Caco-2 (cell line): ENCODE measurements at places on chromosomes 3 and 15. TPM values are rescaled to one million over a fixed set of nuclear protein-coding genes. Genes with fewer than 3 reads are reported as not detected.

Gene ZIC4
- total RNA-seq = not detected in 2 replicates

Gene ABCF3
- 68.8 and 69.8 TPM in 2 replicates for total RNA-seq

Gene CEP152
- 14.2 and 16.5 TPM in 2 replicates for total RNA-seq

Gene NUP210
- total RNA-seq = 58.5 and 63.7 TPM in 2 replicates

Gene CAPN3
- total RNA-seq = 0.66 and 1.3 TPM in 2 replicates

Gene APH1B
- total RNA-seq = 17.3 and 20.3 TPM in 2 replicates

Gene ZNF80
- not detected in 2 replicates for total RNA-seq

Gene MIX23
- total RNA-seq = 85.2 and 86.2 TPM in 2 replicates

Gene EPHA3
- not detected in 2 replicates for total RNA-seq

Gene PGBD4
- total RNA-seq = 1.5 and 1.7 TPM in 2 replicates

Gene CNTN4
- 51.3 and 59.7 TPM in 2 replicates for total RNA-seq

Gene ABI3BP
- not detected in 2 replicates for total RNA-seq

Gene B3GALNT1
- total RNA-seq = 8.2 and 9.0 TPM in 2 replicates

Gene ZBED2
- total RNA-seq = 0.14 and 0.20 TPM in 2 replicates

Gene FBXO40
- not detected in 2 replicates for total RNA-seq

Gene CHRNA3
- total RNA-seq = not detected in 2 replicates

Gene PATL2
- total RNA-seq = 0.32 TPM in 1 of 2 replicates, not detected in the other

Gene SLC12A8
- 23.3 and 28.0 TPM in 2 replicates for total RNA-seq

Gene CPLX3
- total RNA-seq = not detected in 2 replicates

Gene SNRPN
- 157 and 167 TPM in 2 replicates for total RNA-seq

Gene CGNL1
- 8.3 and 9.4 TPM in 2 replicates for total RNA-seq

Gene GALNT15
- total RNA-seq = not detected in 2 replicates

Gene CNTN6
- total RNA-seq = not detected in 2 replicates

Gene IDH3A
- 67.3 and 71.1 TPM in 2 replicates for total RNA-seq

Gene MORC1
- total RNA-seq = not detected in 2 replicates

Gene PAQR5
- total RNA-seq = 3.4 and 5.4 TPM in 2 replicates

Gene LRRN1
- total RNA-seq = 0.84 and 1.2 TPM in 2 replicates

Gene CCNL1
- 108 and 114 TPM in 2 replicates for total RNA-seq

Gene RAB7A
- 262 and 284 TPM in 2 replicates for total RNA-seq

Gene DNAH12
- total RNA-seq = 0.45 and 1.5 TPM in 2 replicates

Gene CD200
- 0.45 and 0.51 TPM in 2 replicates for total RNA-seq

Gene SLC6A1
- total RNA-seq = not detected in 2 replicates

Gene CLRN1
- total RNA-seq = not detected in 2 replicates

Gene ETV5
- 16.2 and 18.6 TPM in 2 replicates for total RNA-seq

Gene CPNE9
- not detected in 2 replicates for total RNA-seq

Gene PLA1A
- 0.46 and 0.75 TPM in 2 replicates for total RNA-seq

Gene KPNA1
- total RNA-seq = 82.0 and 84.6 TPM in 2 replicates

Gene LTF
- total RNA-seq = not detected in 2 replicates
